ENCODE measurements at places on chromosomes 5 and 9.

DNA sequence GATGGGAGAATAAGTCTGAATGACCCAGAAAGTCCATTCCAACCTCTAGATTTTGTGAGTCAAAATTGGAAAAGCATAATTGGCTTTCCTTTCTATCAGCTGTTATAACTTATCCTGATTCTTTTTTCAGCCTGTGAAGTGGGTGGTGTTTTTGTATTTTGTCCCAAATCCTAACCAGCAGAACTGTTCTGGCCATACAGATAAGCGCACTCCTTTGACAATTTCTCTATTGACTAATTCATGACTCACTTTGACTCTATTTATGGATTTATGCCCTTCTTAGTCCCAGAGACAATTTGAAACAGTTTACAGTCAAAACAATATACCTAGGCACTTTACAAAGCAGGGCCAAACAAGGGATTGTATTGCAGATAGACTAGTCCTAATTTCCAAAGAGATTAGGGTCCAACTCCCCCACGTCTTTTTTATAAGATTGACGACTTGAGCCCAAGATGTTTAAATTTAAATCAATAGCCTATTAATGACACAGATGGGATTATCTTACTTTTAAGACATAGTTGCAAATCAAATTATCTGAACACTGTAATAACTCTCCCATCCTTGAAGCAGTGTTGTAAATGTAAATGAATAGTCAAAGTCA, 301.7 kb upstream of the SEMA6A start:
- no peak for DNase-seq

DNA sequence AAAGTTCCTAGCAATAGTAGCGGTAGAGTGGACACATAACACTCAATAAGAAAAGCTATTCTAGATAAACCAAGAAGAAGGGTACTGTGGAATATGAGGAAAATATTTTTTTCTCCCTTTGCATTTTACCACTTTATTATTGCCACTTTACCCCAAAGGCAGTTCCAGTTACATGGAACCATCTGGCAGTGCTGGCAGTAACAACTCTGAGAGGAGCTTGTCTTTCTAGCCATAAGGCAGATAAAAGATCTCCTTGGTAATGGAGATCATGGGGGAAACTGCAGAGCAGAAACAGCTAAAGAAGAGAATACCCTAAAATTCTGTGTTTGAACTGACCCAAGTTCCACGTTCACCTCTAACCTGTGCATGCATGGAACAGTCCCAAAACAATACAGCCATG, 38.5 kb downstream of the UBTD2 start:
- no peak for DNase-seq

- DNase-seq, result no peak
Observed at GRCh38 chr9:109192732-109193361, 25.8 kb upstream of the FRRS1L start.

- no peak for DNase-seq
Observed at GRCh38 chr9:136779808-136780207, 11.3 kb upstream of the TMEM141 start.

DNA sequence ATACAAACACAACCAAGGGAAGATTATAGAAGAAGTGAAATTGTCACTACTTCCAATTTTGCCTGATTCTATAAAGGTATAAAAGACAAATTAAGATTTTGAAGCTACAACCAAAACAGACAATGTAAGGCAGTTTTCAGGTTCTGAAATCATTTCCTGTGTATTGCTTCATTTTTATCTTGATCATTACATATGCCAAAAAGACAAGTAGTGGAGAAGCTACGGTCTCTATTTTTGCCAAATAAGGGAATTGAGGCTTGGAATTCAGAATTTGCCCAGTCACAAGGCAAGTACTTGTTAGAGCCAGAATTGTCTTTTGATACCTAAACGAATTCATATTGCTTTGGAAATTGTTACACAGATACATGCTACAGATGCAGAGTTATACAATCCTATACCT, 20.6 kb downstream of the EDIL3 start:
- DNase-seq, result no peak

DNA sequence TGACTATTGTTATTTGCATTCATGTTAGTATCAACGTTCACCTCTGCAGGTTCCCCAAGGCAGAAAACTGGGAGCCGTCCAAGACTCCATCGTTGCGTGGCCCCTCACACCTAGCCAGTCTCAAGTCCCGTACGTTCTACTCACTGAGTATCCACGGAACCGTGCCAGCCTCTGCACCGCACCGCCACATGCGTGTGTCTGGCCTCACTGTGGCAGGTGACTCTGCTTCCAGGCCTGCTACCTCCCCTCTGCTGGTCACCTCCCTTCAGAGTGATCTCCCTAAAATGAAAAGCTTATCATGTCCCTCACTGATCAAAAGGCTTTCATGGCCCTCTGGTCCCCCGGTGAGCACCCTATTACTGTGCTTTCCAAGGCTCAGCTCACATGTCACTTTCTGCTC, 108.1 kb downstream of the GABBR2 start:
- DNase-seq, result no peak

- DNase-seq, result no peak
Observed at GRCh38 chr9:92392690-92393089, 11.7 kb downstream of the OGN start.

- no peak for DNase-seq
Observed at GRCh38 chr5:155268770-155269425, 255.3 kb downstream of the KIF4B start.

DNA sequence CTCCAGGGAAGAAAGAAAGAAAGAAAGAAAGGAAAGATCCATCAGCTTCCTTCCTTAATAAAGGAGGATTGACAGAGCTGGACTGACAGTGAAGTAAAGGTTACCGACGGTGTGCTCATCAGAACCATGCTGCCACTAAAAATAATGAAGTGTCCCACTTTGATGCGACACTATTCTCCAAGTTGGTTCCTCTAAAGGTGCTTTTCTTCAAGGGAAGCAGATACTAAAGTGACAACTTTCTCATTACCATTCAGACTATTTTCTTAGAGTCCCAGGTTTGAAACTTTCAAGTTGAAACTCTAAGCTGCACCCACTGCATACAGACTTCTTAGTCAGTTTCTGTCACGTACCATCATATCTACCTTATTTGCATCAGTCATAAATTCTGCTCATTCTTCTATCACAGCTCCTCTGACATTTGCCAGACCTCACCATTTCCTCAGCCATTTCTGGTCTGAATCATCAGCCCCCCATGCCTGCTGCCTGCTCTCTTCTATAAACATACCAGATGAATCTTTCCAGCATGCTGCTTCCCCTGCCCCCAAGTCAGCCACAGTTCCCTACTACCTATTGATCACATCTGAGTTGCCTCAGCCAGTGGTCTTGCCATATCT, 177.6 kb downstream of the DEPDC1B start:
- no peak for DNase-seq

DNA sequence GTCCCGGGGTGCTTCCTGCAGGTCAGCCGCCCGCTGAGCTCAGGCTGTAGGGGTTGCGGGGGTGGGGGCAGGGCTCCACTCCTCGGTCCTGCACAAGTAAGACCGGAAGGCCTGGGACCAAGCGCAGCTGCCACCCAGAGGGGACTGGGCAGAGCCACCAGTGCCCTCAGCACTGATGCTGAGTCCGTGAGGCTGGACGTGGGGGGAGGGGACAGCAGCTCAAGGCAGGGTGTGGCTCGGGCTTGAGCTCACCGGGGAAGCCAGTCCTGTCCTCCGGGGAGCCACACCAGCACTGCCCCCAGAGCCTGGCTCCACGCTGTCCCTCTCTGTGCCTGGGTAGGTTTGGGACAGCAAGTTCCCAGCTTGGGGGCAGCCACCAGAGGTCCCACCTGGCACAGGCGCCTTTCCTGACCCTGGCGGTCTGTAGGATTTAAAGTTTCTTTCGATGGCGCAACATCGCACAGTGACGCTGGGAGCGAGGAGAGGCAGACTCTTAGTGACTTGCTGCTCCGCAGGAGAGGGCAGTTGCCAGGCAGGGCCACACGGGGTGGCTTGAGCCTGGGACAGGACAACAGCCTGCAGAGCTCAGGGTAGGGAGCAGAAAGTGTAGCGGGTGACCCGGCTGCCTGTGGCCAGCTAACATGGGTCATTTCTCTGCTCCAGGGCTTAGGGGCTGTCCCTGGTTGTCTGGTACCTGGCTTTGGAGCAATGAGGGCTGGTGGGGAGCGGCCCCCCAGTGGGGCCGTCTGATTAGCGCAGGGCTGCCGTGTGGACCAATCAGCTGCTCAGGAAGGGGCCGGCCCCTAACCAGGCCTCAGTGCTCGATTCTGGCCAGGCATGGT, 5.7 kb downstream of the LCN1 start:
- no peak for DNase-seq

- DNase-seq, result no peak
Observed at GRCh38 chr9:89874351-89875321, 269.8 kb downstream of the GADD45G start.

GRCh38 chr9:133735931-133736330, 2.2 kb downstream of the SARDH start:
- DNase-seq, result no peak

- DNase-seq, result no peak
Observed at GRCh38 chr5:159101685-159102084, 2.0 kb upstream of the EBF1 start.

All from stimulated activated CD4-positive, alpha-beta T cell treated with anti-CD3 and anti-CD28 coated beads, TNF-alpha, amount 100 ng/mL, for 24 hours (primary cell).